Stimulated activated CD4-positive, alpha-beta T cell treated with anti-CD3 and anti-CD28 coated beads, Interleukin-12 subunit alpha, Interleukin-12 subunit beta, amount 100 ng/mL, for 24 hours (primary cell): ENCODE measurements at places on chromosomes 5 and 9.

GRCh38 chr5:36683821-36684434 is 77.5 kb downstream of the SLC1A3 start:
- no peak for DNase-seq

DNA sequence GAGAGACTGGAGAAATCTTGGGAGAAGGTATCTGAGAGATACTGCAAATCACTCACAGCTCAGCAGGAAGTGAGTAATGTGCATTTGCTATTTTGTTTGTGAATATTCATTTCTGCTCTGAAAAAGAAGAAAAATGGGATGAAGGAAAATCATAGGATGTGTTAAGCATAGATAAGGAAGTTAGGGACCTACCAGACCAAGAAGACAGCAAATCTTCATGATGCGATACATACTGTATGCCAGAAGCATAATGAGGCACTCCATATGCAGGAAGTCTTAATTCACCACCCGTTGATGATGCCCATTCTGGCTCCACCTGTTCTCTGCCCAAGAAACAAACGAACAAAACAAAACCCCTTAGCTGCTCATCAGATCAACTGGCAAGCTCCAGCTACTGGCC is 6.1 kb upstream of the DAPK1 start:
- no peak for DNase-seq

DNA sequence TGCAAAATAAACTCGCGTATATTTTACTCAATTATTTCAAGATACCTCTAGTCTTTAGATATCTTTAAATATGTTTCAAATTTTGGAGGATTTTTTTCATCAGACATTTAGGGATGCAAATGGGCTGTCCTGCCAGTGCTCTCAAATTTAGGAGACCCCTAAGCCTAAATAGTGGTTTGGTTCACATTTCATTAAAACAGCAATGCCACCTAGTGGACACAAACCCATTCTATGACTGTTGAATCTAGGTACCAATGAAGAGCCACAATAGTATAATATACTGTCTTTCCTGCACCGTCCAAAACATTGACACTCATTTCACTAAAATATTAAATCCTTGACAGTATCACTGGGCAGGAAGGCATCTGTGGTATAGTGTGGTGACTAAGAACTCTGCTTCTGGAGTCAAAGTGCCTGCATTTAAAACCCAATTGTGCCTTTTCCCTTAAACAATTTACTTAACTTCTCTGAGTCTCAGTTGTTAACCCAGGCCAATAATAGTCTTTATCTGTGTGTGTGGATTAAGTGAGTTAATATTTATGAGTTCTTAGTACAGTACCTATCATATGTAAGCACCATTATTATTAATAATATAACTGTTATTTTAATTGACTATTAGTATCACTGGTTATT is 148.0 kb downstream of the RORB start:
- no peak for DNase-seq

DNA sequence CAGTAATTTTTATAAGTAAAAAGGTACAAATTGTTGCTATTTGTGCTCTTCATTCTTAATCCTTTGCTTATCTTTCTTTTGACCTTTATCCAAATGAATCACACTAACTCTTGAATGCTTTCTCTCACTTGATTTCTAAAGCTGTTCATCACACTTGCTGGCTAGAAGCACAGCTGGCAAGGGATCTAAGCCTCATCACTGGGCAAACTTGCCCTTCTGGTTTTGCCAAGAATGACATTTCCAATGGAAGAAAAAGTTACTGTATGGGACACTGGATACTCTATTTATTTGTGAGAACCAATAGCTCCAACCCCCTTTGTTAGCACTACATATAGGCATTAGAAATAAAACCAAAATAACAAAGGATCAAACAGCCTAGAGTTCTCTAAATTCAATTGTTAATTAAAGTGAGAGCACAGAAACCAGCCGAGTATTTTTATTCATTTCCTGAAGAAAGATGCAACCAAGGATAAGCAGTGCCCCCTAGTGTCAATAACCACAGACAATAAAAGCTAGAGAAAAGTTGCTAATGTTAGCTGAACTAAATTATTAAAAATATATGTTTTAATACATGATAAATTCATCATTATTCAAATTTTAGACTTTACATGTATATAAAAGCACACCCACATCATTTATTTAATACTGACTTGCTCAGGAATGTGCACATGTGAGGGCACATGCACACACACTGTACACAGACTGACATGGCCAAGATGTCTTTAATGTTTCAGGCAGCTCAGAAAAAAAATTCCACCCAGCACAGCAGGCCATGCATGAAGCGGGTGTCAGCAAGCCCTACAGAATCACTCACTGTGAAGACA is 59.8 kb upstream of the POU5F2 start:
- DNase-seq: no peak

DNA sequence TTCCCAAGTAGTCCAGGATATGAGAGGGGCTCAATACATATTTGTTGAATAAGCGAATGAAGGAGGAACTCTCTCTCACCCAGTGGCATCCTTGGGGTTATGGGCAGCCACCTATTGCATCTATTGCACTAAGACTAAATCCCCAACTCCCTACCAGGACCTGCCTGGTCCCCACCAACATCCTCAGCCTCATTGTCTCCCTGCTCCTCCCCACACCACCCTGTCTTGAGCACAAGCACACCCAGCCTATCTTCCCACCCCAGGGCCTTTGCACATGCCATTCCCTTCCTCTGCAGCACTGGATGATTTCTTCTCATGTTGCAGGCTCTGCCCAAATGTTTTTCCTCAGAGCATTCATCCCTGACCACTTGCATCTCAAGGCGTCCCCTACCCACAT is 133.8 kb downstream of the BARX1 start:
- no peak for DNase-seq

GRCh38 chr5:43498581-43498980 is 14.9 kb upstream of the TMEM267 start:
- no peak for DNase-seq

GRCh38 chr5:21817668-21818369 is 1035.3 kb downstream of the CDH12 start:
- DNase-seq: no peak
